ENCODE measurements at places on chromosomes 11 and 22. TPM values are rescaled to one million over a fixed set of nuclear protein-coding genes. Genes with fewer than 3 reads are reported as not detected.
A peak's percentile ranks its signal among the peaks of the same experiment; 100 is the strongest.

- no peak for DNase-seq
Measured at GRCh38 chr11:5666402-5666793, 18.5 kb downstream of the TRIM5 start.

Gene MPEG1
- total RNA-seq, result not detected

GRCh38 chr11:8329336-8329735, 65.7 kb upstream of the LMO1 start:
- DNase-seq, result no peak

DNA sequence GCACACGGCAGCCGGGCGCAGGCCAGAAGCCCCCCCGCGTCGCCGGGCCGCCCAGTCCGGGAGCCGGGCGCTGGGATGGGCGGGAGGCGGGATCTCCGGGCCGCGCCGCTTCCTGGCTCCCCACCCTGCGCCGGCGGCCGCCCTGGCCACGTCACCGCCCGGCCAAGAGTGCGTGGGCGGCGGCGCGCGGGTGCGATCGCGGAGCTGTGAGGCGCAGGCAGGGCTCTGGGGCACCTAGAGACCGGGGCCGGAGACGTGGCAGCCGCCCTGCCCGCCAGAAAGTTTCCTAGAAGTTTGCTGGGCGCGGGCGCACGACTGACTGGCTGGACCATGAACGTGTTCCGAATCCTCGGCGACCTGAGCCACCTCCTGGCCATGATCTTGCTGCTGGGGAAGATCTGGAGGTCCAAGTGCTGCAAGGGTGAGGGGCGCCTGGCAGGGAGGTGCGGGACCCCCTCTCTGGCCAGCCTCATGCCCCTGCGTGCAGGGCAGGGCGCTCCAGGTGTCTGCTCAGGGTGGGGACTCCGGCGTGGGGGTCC, at the start of gene KDELR3:
Gene KDELR3 (plus strand): TSS at position 193 of the 539 bp plus-strand sequence. CDS start 138 bp downstream, at position 331.
- peak; percentile 95 for DNase-seq

Gene CNIH2
- total RNA-seq, result 1.4 TPM

DNA sequence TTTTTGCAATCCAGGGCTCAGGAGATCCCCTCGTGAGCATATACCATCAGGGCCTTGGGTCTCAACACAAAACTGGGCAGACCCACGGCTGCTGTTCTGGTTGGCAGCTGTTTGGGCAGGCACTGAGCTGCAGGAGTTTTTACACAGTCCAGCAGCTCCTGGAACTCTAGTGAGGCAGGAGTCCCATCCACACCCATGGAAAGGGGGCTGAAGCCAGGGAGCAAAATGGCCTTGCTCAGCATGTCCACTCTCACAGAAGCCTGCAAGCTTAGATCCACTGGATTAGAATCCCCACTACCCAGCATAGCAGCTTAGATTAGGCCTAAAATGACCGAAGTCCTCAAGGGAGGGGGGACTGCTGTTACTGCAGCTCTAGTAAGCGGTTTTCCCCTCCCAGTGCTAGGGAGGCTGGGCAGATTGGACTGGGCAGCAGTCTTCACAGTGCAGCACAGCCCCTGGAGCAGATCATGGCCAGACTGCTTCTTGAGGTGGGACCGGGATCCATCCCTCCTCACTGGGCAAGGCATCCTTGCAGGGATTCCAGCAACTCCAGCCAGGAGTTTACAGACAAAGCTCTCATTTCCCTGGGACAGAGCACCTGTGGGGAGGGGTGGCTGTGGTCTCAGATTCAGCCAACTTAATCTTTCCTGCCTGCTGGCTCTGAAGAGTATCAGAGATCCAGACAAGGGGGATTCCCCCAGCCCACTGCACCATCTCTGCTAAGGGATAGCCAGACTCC, 36.4 kb upstream of the CARD16 start:
- no peak for DNase-seq

Gene FAM168A
- total RNA-seq, result 26.4 TPM

Gene FAM118A
- 11.1 TPM for total RNA-seq

GRCh38 chr22:46052801-46053562, 76.0 kb upstream of the WNT7B start:
- peak; percentile 77 for DNase-seq

DNA sequence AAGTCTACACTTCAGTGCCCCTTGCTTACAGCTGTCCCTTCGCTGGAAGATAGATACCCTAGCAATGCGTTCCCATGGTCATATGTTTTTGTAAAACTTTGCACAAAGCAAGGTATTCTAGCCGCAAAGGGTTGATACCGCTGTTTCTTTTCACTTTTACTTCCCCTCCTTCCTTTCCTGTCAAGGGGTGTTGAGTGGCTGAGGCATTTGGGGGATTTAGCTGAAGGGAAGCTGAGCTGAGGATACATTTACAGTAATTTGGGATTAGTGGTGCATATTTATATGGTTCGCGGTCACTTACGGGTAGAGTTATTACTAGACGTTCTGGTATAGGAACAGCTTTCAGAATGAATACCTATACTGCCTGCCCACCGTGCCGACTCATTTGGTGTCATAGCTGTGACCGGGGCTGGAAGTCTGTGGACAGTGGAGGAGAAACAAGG, 86.9 kb upstream of the WNT11 start:
- DNase-seq, result no peak

DNA sequence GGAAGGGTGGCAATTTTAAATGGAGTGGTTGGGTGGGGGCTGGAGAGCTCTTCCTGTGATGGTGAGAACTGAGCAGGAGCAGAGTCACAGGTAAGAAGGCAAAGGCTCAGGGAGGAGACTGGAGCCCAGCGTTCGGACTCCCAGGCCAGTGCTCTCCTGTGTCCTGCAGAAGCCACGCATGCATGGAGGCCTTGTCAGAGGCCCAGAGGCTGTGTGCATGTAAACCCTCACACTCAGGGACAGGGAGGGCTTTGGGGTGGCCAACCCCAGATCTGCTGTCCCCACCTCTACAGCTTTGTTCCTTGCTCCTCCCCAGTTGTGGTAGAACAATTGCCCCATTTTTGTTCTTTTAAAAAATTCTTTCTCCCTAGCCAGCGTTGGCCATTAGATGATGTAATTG, 130.4 kb upstream of the PARVA start:
- no peak for DNase-seq

- peak; percentile 67 for DNase-seq
Measured at GRCh38 chr11:67504005-67504949, 886 bp downstream of the PITPNM1 start.

Gene MMP1
- total RNA-seq, result 53.2 TPM
